Tibial nerve (tissue), 4 donors: ENCODE measurements at places on chromosomes 13 and 19. TPM values are rescaled to one million over a fixed set of nuclear protein-coding genes. Genes with fewer than 3 reads are reported as not detected.

DNA sequence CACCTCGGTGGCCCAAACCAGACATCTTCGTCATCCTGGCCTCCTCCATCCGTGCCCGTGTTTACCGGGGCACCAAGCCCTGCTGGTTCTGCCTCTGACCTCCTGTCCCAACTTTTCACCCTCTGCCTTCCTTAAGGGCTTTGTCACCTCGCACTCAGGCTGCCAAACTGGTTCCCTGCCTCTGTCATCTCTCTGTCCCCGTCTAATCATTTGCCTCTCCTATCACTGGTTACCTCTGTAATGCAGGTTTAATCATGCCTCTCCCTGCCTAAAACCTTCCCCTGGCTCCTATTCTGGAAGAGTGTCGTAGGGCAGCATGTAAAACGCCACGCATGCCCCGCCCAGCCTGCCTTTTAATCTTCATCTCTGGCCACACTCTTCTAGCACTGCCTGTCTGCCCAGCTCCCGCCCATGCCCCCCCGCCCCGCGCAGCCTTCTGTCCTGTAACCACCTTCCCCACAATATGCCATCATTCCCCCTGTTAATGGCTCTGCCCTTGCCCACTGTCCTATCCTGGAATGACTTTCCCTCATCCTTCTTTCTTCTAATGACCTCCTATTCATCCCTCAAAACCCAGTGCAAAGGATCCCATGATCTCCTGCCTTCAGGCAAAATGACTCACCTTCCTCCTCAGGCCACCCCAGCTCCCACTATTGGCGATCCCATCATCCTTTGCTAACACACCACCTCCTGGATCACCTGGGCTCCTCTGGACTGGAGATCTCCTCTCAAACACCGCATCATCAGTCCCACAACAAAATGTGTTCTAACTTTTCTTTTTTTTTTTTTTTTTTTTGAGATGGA is 66.7 kb downstream of the PEX11G start:
- no peak for DNase-seq

DNA sequence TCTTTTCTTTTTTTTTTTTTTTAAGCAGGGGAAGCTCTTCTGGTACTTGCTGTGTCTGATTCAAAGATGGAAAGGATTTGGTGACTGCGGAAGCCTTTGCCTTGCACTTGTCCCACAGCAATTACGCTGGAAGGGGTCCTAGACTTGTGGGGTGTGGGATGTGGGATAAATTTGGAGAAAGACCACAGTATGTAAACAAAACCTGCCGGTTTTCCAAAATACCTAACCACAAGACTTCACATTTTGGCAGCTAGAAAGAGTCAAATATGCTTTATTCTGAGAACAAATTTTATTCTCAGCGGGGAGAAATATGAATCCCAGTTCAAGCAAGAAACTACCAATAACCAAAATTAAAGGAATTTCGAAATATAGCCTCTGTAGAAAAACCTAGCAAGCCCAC is 176.5 kb downstream of the SPRY2 start:
- no peak for DNase-seq

DNA sequence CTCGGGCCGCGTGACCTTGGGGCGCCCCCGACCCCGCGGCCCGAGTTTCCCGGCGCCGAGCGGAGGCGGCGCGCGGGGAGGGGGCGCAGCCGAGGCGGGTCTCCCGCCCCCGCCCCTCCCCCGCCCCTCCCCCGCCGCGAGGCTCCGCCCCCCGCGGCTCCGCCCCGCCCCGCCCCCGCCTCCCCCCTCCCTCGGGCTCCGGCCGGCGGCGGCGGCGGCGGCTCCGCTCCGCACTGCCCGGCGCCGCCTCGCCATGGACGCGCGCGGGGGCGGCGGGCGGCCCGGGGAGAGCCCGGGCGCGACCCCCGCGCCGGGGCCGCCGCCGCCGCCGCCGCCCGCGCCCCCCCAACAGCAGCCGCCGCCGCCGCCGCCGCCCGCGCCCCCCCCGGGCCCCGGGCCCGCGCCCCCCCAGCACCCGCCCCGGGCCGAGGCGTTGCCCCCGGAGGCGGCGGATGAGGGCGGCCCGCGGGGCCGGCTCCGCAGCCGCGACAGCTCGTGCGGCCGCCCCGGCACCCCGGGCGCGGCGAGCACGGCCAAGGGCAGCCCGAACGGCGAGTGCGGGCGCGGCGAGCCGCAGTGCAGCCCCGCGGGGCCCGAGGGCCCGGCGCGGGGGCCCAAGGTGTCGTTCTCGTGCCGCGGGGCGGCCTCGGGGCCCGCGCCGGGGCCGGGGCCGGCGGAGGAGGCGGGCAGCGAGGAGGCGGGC is at the start of gene HCN2:
TSS of gene HCN2 (plus strand) at position 189 of the 703 bp plus-strand sequence. CDS start at position 254, 65 bp downstream.
- DNase-seq = no peak

DNA sequence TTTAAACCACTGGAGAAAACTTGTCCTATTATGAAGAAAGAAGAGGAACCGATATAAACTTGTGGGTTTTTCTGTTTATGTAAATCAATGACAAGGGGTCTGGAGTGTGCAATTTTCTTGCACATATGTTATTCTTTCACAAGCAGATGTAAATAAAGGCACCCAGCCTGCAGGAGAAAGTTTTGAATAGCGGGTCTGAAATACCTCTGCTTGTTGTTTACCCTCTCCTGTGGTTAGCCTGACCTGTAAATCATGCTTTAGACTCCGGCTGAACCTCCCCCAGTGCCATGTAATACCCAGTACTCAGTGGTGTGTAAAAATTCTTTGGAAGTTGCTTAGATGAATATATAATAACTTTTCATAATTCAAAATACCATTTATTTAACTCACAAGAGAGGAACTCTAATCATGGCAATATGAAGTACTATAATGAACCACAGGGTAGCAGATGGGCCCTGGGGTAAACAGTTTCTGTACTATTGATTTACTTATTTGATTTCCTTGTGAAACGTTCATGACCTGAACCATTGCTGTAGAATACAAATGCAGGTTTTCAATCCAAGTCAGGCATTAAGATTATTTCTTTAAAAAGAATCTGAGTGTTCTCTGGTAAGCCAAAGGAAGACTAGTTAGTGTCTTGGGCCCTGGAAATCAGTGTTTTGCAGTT is 245.1 kb downstream of the LMO7 start:
- DNase-seq = no peak

- DNase-seq = no peak
Measured at GRCh38 chr13:95117092-95117491, 184.2 kb downstream of the ABCC4 start.

GRCh38 chr19:12774588-12775555 is at the start of gene HOOK2:
Gene HOOK2 (minus strand): TSS chr19:12775552. CDS start chr19:12775449, 103 bp downstream.
- peak; percentile 19 for DNase-seq

DNA sequence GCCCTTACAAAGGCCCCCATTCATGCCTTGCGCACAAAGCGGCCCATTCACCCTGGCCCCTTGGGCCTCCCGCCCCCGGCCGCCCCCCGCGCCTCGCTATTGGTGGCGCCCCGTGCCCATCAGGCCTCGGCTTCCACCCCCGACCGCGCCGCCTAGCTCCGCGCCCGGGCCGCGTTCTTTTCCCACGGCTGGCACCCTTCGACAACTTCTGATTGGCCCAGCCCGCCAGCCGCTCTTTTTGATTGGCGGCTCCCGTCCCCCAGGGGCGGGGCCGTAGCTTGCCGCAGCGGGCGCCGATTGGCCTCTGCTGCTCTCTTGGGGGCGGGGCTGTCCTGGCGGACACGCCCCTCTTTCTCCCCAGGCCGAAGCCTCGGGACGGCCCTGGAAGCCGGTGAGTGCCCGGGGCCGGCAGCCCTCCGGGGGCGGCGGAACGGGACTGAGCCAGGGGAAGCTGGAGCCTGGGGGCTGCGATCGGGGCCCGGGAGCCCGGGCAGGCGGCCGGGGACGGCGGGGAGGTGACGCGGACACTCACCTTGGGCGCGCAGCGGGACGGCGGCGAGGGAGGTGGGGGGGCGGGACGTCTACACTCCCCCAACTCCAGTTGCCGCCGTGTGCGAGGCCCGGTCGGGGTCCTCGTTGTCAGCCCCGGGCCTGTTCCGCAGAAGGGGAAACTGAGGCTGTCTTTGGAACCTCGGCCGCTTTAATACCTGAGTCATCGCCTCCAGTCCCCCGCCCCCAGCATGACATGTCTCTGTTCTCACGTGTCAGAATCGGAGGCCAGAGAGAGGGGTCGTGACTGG is at the start of gene MYH14:
TSS of gene MYH14 (plus strand) at position 342 of the 800 bp plus-strand sequence. CDS start 6,744 bp downstream, outside the sequence.
- peak; percentile 57 for DNase-seq

GRCh38 chr13:108621462-108621861 is 7.9 kb upstream of the MYO16 start:
- DNase-seq = no peak

GRCh38 chr13:40342461-40342860 is 324.0 kb downstream of the FOXO1 start:
- no peak for DNase-seq

DNA sequence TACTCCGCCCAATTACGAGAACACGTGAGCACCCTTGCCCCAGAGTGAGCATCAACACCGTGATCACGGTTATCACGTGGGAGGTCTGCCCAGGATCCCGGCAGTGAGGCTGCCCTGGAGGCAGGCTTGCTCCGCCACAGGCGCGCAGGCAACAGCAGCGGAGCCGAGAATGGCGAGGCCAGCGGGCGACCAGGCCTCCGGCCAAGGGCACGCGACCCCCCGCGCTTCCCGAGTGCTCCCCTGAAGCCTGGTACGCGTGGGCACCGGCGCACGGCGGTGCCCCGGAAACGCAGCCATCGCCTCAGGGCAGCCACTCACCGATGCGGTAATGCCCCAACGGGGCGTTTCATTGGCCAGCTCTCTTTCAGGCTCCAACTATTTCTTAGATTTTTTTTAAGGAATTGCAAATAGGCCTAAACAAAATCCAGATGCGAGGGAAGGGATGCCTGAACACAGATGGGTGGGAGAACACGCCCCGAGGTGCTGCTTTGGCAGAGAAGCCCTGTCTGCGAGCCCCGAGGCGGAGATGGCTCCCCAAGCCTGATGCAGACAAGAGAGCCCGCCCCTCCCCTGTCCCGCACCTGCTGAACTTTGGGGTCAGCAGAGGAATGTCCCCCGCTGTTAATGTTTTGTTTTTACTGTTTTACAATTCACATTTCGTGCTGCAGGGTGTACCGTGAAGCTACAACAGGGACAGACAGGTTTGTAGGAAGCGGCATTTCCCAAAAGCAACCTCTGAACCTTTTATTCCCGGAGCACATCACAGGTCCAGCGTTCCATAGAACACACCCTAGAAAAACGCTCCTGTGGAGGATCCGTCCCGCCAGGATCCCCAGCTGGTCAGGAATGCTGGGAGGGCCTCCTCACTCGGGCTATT is 132.7 kb downstream of the ZDHHC20 start:
- DNase-seq = no peak

- no peak for DNase-seq
Measured at GRCh38 chr13:99805361-99805760, 166.2 kb downstream of the ZIC5 start.

The ZIC2 gene
- not detected for total RNA-seq

The NLRP9 gene
- total RNA-seq = not detected

The PCSK4 gene
- total RNA-seq = 1.3 TPM

The FFAR3 gene
- not detected for total RNA-seq

The TMIGD2 gene
- total RNA-seq = 7.9 TPM
